RCC 7860 (cell line): ENCODE measurements at places on chromosomes 16 and 17.

DNA sequence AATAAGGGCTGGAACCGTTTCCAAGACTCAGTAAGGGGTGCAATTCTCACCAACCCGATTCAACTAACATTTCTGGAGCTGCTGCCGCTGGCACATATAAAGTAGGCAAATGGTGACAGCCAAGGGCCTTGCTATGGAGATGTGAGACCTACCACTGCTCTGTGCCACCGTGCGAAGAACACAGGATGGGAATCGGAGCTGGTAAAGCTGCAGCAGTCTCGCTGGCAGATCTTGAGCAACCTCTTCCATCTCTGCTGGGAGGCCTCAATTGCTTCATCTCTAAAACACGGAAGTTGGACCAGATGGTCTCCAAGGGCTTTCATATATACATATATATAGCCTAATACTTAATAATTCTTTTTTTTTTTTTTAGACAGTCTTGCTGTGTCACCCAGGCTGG lies 128.9 kb upstream of the RCVRN start:
- DNase-seq: no peak

DNA sequence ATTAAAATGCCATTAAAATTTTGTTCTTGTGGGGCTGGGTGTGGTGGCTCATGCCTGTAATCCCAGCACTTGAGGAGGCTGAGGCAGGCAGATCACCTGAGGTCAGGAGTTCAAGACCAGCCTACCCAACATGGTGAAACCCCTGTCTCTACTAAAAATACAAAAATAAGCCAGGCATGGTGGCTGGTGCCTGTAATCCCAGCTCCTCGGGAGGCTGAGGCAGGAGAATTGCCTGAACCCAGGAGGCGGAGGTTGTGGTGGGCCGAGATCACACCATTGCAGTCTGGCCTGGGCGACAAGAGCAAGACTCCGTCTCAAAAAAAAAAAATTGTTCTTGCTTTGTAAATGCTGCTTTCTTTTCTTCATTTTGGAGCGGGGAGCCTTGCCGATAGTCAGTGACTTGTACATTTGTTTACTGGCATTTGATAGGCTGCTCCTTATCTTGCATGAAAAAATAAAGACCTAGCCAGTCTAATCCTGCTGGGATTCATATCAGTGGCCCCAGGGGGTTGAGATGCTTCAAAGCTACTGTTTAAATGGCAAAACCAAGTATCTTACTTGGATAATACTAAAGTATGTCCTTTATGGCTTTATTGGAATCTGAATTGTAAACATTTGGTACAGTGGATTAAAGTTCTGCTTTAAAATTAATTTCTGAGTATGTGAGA lies 3.3 kb upstream of the CLTC start:
- DNase-seq: no peak

DNA sequence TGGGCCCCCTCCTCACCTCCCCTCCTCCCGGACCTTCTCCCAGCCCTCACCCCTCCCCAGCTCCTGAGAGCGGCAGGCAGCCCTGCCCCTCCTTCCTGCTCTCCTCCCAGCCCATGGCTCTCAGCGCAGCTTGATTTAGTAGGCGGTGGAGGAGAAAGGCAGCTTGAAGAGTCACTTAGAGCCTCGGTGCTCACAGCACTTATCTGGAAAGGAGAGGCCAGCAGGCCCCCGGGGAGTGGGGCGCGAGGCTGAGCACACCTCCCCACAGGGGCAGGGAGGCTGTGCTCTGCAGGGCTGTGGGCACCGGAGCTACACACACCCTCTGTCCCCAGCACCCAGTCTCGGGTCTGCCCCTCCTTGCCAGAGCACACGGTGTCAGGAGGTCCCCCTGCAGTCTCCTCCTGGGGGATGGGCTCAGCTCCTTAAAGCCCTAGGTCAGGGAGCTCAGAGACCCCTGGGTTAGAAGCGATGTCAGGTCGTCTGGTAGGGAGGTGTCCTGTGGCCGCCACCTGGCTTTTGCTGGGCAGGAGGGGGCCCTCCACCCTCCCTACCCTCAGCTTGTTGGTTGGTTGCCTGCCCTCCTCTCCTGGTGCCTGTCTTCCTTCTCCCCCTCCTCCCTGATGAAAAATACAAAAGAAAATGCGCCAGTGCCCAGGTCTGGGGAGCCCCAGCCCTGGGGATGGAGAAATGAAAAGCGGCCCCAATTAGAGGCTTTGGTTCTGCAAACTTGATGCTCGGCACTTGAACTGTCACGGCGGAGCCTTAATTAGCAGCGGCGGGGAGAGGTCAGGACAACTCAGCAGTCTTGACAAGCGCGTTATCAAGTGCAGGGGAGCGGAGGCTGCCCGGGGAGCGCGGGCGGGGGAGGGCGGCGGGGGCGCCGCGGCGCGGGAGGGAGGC lies 151.1 kb upstream of the GSE1 start:
- DNase-seq: no peak

GRCh38 chr17:980406-981291 lies 1.1 kb upstream of the NXN start:
- peak; percentile 69 for DNase-seq

- no peak for DNase-seq
Measured at GRCh38 chr17:56502120-56502654, 91.3 kb upstream of the NOG start.

GRCh38 chr16:3857189-3858043 lies 23.1 kb downstream of the CREBBP start:
- DNase-seq: no peak

DNA sequence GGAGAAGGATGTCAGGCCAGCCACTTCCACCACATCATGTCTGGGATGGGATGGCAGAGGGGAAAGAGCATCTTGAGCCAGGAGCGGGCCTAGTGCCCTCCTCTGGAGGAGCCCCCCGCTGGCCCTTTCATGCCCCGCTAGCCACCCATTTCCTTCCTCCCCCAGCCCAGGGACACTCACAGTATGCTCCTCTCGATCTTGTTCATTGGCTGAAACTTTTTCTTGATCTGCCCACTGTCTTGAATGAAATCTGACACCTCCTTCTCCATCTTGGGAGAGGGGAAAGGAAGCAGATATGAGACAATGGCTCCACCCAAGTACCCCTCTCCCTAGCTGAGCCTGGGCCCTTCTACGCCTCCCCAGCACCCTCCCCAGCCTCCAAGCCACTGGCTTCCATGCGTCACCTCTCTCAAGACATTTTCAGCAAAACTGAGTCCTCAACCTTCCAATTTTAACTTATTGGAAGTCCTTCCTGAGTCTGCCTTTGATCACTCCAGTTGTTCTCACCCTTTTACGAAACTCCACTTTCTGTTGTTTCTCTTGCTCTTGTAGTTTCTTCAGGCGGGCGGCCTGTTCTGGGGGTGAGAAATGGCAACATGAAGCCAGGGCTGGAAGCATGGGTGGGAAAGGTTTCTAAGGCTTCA lies 7.2 kb downstream of the SPAG7 start:
- DNase-seq: no peak

DNA sequence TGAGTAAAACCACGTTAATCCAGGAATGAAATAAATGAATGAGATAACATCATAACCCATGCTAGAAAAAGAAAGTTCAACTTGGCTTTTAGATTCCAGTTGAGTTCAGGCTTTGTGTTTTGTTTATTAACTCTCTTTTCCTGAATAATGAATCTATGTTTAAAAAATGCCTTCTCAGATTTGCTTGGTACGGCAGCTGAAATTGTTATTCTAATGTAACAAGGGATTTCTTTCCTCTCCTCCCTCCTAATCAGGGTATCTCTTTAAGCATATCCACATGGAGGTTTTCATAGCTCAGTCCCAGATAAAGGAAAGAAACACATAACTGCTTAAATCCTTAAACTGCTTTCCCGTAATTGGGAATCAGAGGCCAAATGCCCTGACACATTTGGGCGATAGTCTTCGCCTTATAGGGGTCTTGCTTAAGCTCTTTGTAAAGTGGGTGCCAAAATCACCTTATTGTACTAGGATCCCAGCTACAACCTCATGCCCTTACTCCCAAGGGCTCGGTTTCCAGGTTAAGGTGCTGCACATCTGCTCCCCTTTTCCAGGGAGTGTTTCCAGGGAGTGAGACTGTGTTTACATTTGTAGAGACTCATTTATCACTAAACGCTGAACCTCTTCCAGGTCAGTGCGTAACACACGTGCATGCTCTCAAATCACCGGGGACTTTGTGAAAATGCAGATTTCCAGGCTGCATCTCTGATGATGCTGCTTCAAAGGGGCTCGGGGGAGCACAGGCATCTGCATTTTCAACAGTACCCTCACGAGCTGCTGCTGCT lies 142.8 kb upstream of the FOXF1 start:
- DNase-seq: no peak

- no peak for DNase-seq
Measured at GRCh38 chr16:22670551-22671041, 143.4 kb upstream of the HS3ST2 start.

DNA sequence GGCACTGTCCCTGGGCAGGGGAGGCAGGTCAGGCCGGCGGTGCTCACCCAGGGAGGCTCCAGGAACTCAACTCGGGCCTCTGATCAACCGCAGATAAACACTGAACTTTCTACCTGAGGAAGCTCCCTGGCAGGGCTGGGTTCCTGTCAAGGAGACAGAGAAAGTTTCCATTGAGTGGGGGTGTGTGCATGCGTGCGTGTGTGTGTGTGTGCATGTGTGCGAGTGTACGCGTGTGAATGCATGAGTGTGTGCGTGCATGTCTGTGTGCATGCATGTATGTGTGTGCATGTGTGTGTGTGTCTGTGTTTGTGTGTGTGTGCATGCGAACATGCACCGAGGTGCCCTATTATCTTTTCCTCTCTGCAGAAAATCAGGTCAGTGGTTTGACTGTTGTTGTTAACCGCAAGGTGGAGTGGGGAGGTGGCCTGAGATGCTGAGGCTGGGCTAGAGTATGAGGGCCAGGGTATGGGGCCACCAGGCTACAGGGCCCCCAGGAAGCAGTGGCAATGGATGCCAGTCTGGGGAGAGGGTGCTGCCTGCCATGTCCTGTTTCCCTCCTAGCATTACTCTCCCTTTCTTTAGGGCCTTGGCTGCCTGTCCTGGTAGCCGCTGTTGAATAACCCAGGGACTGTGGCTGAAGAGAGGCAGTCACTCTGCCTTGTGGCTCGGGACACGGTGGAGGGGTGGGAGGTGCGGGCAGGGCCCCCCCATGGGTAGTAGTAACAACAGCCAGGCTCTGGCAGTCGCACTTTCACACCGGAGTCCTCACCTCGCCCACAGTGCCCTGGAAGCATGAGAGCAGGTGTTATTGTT lies 24.0 kb downstream of the CCR7 start:
- no peak for DNase-seq

DNA sequence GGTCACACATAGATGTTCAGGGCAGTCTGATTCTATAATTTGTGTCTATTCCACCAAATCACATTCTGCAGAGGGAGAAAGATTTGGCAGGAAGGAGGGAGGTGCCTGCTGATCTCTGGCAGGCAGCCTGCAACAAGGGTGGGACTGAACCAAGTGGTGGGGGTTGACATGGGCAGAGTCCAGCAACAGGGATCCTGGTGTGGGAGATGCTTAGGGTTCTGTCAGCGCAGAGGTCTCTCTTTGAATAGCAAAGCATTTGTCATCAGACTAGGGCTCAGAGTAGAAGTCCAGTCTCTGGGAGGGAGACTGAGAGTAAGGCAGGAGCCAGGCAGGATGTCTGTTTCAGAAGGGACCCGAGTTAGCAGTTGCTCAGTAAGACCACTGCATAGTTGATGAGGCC lies 94.6 kb downstream of the UTP18 start:
- DNase-seq: no peak

DNA sequence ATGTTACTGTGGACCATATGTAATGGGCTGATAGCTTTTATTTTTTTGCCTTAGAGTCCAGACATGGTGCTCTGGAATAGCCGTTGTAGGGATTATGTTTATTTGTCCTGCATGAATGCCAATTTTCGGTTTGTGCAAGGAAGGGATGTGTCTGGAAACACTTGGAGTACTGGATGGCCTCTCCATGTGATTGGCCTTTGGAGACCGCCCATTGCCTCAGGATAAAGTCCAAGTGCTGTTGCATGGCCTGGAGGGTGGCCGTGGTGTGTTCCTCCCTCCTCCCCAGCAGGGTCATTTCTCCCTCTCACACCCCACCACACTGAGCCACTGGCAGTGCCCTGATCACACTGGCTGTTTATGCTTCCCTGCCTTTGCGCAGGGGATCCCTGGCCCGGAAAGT lies 93.9 kb downstream of the MSI2 start:
- DNase-seq: no peak

DNA sequence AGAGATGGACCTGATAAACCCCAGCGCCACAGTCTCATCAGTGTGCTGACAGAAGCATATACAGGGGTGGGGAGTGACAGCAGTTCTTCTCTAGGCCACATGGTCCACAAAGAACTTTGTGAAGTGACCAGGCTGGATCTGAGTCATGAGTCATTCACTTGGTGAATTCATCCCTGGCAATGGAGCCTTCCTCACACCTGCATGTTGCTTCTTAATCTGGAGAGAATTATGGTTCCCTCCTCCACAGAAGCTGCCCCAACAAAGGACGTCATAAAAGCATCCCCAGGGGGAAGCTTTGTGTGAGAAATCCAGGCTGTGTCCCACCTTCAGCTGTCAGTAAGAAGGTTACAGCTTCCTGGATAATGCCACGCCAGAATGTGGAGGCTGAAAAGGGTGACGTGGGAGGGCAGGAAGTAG lies 215.6 kb upstream of the MAF start:
- no peak for DNase-seq

DNA sequence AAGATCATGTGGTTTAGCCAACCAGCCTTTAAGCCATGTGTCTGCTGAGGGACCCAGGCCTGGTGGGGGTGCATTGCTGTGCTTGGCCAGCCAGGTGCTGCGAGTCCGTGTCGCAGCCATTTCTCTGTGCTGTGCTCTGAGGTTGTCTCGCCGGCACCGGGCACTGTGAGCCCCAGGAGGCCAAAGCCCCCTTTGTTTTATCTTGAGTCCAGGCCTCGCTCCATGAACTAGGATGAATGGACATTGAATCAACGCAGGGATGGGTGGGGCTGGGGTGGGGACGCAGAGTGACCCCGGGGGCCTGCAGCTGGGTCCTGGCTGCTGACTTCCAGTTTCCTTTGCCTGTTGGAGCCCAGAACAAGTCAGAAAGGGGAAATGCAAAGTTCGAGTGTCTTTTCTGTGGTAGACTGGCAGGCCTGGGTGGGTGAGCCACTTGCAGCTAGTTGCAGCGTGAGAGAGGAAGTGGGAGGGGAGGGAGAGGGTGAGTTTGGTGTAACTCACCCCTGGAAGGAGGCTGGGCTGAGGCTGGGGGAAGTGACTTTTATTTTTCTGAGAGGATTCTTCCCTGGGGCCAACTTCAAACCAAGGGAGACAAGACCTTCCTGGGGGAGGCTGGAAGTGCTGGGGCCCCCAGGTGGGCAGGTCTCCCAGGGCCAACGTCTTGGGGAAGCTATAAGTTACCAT lies 324.7 kb downstream of the SEC14L1 start:
- DNase-seq: no peak

DNA sequence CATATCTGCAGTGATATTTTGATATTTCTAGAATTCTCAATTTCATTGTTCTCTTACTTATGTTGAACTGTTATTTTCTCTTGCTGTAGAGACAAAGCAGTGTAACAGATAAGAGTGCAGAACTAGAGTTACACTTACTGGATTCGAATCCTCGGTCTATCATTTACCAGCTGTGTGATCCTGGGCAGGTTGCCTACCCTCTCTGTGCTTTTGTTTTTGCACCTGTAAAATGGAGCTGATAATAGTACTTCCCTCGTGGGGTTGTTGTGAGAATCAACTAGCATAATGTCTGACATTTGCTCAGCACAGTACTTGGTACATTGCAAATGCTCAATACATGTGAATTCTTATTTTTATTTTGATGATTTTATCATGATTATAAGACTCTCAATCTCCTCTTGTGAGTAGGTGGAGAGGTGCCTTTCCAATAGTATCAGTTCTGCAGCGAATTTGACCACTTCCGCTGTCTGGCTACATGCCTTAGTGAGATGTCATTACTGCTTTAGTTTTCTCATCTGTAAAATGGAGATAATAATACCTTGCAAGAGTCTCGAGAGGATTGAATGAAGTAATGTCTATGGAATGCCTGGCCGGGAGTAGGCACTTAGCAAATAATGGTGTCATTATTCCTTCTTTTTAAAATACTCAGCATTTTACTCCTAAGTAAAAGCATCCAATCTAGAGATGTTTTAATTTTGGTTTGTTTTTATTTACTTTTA lies 312.2 kb upstream of the MAF start:
- peak; percentile 55 for DNase-seq
